ENCODE measurements at places on chromosomes 4 and X.

GRCh38 chr4:92236877-92237276 is 66.9 kb upstream of the GRID2 start:
- DNase-seq = no peak

- DNase-seq = no peak
These were observed 124.0 kb downstream of the FAM53A start for GRCh38 chr4:1559896-1560650.

- no peak for DNase-seq
These were observed 54.5 kb downstream of the FHDC1 start for GRCh38 chr4:152990471-152991131.

- DNase-seq = no peak
These were observed 194.6 kb upstream of the FTHL17 start for GRCh38 chrX:31266203-31267076.

DNA sequence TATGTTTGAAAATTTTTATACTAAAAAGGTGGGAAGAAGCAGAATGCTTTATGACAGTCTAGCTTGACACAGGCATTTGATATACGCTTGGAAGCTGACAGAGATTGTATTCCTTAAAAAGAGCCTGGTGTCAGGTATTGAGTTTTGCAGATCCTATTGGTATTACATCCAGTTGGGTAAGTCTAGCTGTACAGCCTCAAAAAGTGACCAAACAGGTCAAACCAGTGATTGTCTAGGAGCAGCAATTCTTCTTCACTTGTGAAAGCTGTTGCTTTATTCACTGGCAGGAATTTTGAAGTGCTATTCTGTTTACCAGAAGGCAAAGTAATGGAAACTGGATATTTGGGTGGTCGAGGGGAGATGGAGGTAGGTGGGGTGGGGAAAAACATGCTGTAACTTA is 77.5 kb downstream of the UCHL1 start:
- no peak for DNase-seq

GRCh38 chr4:56271131-56271530 is 116.2 kb downstream of the AASDH start:
- DNase-seq = no peak

- DNase-seq = no peak
These were observed 29.1 kb upstream of the ANAPC4 start for GRCh38 chr4:25347971-25348370.

DNA sequence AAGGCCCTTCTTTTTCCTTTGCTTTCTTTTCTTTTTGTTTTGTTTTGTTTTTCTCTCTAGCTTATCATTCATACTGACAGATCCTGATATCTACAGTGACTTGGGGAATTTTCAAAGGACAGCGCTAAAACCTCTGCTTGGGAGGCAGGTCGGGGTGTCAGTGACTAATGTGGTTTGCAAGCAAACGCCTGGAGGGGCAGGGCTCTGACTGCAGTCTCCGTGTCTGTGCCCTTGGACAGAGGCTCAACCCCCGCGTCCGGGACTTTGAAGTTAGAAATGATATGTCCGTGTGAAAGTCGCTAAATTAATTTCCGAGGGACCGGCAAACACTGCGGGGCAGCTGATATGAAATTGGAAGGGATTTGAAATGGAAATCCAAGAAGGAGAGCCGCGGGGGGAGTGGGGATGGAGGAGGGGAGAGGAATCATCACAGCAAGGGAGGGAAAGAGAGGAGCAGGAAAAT is 312.4 kb downstream of the DHRSX start:
- no peak for DNase-seq

DNA sequence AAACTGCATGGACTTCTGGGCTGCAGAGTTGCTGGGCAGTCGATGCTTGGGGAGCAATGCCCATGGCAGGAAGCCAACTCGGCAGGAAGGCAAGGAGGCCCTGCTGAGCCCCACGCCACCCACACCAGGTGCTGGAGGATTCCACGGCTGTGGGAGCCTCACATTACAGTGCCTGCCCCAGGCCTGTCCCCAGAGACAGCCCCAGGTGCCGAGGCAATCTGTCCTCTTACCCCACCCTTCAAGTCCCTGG is 53.9 kb downstream of the HMX1 start:
- DNase-seq = no peak

DNA sequence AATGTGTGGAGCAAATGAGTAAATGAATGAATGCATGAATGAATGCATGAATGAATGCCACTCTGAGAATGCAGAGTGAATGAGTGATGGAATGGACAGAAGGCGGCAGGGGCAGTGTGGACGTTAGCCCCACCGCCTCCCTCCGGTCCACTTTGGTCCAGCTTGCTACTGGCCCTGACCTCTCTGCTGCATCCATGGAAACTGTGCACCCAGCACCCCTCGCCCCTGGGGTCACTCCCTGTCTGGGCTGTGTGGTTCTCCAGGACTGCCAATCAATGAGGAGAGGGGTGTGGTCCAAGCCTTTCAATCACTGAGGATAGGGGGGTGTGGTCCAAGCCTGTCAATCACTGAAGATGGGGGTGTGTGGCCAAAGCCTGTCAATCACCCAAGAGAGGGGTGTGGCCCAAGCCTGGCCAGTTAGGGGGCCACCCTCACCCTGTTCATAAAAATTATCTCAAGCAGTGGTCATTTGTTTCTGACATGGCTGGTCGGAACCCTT is 39.2 kb upstream of the ASMTL start:
- no peak for DNase-seq

Measured in stimulated activated CD4-positive, alpha-beta T cell treated with anti-CD3 and anti-CD28 coated beads, Interleukin-4, amount 100 ng/mL, for 4 hours (primary cell).